OCI-LY7 (cell line): ENCODE measurements at places on chromosomes 7 and 10. TPM values are rescaled to one million over a fixed set of nuclear protein-coding genes. Genes with fewer than 3 reads are reported as not detected.

The PNLIPRP2 gene
- not detected in 2 replicates for total RNA-seq

- DNase-seq, result no peak
Measured at GRCh38 chr7:25256333-25256819, 28.1 kb upstream of the NPVF start.

DNA sequence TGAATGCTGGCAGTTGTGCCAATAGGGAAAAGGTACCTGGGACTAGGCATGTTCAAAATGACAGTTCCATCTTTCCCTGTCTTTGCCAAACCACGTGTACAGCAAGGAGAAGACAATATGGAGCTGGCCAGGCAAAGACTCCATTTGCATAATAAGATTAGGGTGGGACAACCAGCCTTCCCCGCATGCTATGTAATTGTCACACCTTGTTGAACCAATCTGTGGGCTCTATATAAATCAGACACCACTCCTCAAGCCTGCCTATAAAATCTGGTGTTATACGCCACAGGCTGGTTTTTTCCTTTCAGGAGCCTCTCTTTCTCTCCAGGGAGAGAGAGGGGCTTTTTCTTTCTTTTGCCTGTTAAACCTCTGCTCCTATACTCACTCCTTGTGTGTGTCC lies 11.0 kb upstream of the NUB1 start:
- DNase-seq, result no peak

The PDIA4 gene
- total RNA-seq, result 120 and 141 TPM in 2 replicates

GRCh38 chr7:49669692-49670260 lies 103.7 kb upstream of the VWC2 start:
- no peak for DNase-seq

DNA sequence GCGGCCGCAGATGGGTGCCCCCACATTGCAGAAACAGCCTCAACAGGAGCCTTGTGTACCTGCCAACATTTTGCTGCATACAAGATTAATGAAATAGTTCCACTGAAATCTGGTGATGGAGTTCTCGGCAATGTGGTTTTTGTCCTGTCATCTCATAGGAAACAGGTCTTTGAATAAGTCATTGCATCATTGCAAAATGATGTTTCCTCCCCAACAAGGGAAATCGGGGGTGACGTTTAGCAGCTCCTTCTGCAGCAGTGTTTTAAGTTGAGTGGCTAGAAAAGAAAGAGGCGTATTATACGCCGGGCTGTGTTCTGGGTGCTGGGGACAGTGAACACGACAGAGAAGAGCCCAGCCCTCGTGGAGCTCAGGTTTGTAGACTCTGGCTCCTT lies 177.0 kb downstream of the PRKAG2 start:
- no peak for DNase-seq

GRCh38 chr7:3956949-3957348 lies 655.9 kb downstream of the SDK1 start:
- DNase-seq, result no peak

The OPN1SW gene
- not detected in 2 replicates for total RNA-seq

The SLC25A40 gene
- 53.6 and 66.1 TPM in 2 replicates for total RNA-seq

DNA sequence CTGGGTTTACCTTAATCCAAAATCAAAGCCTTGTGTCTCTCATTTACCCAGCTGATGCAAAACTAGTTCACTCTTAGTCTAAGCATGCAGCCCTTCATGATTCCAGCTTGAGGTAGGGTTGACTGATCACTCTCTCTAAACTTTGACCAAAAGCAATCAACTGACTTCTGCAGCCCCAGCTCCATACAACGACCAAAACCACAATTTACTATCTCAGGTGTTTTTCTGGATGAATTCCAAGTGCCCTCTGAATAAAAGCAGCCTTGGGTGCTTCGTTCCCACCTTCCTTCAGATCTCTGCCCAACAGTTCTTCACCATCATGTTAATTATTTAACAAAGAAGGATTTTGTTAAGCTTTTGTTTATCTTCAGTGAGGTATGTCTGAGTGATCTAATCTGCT lies 62.6 kb downstream of the CCDC6 start:
- no peak for DNase-seq

DNA sequence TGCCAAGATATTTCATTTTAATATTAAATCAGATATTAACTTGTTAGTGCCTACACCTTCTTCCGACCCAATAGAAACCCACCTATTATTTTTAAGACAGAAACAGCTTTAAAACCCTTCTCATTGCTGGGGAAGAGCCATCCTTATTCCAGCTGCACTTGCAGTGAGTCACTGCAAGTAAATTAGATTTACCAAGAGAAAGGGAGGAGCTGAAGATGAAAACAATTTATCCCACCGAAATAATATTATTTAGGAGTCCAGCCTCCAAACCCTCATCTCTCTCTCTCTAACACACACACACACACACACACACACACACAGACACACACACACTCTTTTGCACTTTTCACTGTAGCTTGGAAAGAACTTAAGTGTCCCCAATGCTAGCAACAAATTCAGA lies 26.9 kb downstream of the TWIST1 start:
- no peak for DNase-seq

The FBXO24 gene
- total RNA-seq, result 1.2 and 1.7 TPM in 2 replicates

The PON1 gene
- total RNA-seq, result not detected in 2 replicates

DNA sequence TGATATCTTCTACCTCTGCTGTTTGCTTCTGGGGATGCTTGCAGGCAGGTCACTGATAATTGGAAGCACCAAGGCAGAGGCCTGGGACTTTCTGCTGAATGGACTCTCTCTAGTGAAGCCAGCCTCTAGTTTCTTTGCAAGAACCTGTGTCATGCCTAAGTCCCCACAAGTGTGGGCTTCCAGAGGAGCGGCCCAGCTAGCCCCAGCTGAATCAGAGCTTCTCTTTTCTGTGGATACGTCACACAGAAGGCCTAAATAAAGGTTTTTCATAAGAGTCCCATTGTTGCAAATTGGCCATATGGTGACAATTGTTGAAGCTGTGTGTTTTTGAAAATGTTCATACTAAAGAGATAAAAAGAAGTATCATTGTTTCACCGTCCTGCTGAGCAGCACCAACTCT lies 6.8 kb upstream of the OPALIN start:
- DNase-seq, result no peak

GRCh38 chr10:92834986-92835385 lies 13.3 kb upstream of the EXOC6 start:
- no peak for DNase-seq

GRCh38 chr7:113367041-113367586 lies 248.8 kb upstream of the SMIM30 start:
- no peak for DNase-seq

DNA sequence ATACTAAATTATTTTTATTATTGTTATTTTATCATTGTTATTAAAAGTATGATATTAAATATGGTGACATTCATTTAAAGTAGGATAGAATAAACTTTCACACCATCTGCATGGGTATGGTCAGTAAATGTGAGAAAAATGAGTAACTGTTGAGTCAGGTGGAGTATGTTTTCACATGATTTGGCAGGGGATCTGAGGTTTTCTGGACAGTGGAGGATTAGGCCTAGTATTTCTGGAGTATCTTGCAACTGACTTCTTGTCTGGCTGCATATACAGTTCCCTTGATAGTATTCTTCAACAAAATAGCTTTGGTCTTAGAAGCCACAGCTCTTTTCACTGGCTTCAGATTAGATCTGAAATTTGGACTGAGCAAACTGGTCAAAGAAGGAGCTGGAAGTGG lies 54.5 kb downstream of the GBF1 start:
- DNase-seq, result no peak

DNA sequence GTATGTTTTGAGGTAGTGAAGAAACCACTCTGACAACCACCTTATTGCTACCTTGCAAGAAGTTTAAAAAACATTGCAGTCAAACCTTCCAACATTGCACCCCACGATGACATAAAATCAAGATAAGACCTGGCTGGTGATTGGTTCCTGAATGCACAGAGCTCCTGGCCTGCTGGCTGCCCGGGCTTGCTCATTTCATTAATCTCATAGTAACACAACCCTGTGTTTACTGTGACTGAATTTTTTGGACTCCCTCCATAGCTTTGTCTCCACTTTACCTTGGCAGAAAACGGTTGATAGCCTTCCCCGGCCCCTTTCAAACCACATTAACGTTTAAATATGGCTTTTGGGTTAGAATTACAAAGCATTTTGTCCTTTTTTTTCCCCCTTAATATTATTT lies 27.5 kb downstream of the VWA2 start:
- DNase-seq, result no peak
